T-helper 9 cell (primary cell): ENCODE measurements at places on chromosomes 11 and 22.

GRCh38 chr22:30045901-30046715, 34.2 kb upstream of the HORMAD2 start:
- no peak for DNase-seq

- no peak for DNase-seq
Measured at GRCh38 chr22:47622541-47622940, 860.1 kb downstream of the TBC1D22A start.

DNA sequence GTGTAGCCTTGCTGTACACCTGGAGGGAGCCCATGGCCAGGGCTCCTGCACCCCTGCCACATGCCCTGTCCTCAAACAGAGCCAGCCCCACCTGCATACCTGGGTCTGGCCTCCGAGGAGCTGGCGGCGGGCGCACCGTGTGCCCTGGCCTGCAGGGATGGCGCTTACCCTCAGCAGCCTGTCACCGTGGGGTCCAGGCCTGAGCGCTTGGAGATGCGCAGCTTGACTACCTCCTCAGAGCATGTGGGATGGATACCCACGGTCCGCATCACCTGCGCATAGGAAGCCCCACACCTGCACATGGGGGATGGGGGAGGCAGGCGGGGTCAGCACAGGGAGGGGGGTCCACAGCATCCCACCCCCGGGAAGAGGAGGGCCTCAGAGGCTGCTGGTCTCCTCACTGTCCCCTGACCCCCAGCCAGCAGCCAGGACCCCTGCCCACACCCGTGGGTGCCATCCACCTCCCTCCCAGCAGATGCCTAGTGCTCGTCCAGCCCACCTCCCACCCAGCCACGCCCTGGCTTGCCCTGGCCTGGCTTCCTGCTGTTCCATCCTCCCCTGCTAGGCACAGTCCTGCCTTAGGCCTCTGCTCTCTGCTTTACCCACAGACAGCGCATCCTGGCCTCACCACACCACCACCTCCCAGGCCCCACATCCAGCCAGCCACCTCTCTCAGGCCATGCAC, 22.4 kb upstream of the GNB1L start:
- no peak for DNase-seq

DNA sequence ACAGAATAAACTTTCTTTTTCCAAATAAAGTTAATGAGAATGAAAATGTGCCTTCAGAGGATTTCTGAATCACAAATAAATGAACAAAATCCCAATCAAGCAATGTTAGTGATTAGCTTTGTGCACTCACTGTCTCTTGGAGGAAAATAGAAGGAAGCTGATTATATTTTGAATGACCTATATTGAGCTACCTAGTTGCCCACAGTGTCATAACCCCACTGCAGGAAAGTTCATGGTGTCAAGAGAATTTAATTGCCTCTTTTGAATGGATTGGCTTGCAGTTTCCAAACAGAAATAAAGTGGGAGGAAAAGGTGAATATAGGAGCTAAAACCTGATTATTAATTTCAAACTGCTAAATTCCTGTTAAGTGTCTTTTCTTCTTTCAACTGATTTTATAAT, 515.9 kb downstream of the JRKL start:
- DNase-seq, result no peak

DNA sequence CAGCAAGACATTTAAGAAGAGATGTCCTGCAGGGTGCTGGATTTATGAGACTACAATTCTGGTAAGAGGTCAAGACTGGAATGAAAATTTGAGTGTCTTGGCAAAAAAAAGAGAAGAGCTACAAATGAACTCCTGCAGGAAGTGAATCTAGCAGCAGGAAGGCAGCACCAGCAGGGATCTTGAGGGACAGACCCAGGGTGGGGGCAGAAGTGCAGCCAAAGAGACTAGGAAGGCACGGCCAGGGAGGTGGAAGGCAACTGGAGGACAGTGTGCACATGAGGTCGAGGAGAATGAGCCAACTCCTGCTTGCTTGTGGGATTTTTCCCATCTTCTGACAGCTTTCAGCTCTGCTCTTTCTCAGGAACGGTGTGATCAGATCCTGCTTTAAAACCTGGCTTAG, 263.2 kb downstream of the BUD13 start:
- no peak for DNase-seq

DNA sequence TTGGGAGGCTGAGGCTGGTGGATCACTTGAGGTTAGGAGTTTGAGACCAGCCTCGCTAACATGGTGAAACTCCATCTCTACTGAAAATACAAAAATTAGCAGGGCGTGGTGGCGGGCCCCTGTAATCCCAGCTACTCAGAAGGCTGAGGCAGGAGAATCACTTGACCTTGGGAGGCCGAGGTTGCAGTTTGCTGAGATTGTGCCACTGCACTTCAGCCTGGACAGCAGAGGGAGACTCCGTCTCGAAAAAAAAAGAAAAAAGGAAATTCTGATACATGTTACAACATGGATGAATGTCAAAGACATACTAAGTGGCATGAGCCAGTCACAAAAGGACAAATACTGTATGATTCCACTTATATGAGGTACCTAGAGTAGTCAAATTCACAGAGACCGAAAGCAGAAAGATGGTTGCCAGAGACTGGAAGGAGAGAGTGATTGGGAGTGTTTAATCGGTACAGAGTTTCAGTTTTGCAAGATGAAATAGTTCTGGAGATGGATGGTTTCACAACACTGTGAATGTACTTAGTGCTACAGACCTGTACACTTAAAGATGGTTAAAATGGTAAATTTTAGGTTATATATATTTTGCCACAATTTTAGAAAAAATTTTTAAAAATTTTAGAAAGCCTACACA, 92.3 kb downstream of the BLID start:
- DNase-seq, result no peak

GRCh38 chr22:32331918-32332725, 25.5 kb upstream of the RFPL3 start:
- DNase-seq, result no peak

DNA sequence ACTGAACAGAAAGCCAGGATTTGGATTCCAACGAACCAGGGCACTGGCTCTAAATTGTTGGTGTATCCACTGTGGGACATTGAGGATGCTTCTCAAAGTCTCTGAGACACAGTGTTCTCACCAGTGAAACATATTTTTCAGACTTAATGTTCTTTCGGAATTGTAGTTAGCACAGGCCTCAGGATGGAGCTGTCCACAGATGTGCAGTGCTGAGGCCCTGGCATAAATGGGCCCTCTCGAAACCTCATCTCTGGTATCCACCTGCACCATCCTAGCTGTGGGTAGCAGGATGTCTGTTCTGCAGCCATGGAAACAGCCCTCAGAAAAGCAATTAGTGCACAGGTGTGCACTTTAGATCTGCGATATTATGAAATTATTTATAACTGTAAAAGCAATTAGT, 656.8 kb downstream of the TBC1D22A start:
- no peak for DNase-seq

DNA sequence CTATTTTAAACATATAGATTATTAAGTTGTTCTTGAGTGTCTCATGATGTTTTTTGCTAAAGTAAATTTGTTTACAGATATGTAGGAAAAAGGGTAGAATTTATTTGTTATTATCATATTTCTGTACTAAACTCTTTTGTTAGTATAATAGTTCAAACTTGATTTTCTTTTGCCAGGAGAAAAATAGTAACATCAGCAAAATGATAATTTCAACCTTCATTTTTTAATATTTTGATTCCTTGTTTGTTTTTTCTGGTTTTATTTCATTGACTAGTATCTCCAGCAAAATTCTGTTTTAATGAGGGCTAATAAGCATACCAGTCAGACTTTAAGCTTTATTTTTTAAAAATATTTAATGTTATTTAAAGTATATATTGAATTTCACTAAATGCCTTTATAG, 4.0 kb downstream of the OR1S1 start:
- DNase-seq, result no peak

DNA sequence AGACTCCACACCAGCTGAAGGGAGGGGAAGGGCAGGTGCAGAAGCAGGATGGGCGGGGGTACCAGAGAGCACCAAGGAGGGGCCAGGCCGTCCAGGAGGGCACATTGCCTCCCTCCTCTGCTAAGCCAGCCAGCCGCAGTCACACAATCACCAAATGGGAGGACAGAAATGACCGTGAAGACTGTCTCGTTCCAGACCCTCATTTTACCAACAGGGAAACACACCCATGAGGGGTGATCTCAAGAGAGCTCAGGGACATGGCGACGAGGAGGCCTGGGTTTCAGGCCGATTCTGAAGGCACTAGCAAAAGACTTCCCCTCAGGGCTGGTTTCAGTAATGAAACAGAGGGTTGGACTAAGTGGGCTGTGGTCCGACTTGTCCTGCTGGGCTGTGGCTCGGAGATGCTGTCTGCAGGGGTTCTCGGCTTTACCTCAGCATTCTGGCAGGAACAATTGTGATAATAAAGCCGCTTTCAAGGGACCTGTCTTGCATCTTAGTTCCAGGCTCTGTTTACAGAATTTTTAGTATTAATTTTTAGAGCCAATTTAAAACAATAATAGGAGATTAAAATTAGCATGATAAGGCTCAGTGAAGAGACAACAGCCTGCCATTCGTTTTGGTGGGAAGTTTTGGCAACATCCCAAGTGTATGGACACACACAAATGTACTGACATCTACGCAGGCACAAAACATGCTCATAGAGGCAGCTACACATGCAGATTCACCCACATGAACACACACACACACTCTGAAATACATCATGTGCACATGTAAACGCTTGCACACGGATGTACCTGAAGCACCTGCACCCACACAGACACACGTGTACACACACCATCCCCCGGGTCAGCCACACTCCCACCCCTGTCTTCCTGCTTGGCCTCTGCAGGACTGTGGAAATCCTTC, 2.0 kb upstream of the B3GAT1 start:
- no peak for DNase-seq

GRCh38 chr11:21364866-21365624, 695.7 kb downstream of the NELL1 start:
- no peak for DNase-seq

DNA sequence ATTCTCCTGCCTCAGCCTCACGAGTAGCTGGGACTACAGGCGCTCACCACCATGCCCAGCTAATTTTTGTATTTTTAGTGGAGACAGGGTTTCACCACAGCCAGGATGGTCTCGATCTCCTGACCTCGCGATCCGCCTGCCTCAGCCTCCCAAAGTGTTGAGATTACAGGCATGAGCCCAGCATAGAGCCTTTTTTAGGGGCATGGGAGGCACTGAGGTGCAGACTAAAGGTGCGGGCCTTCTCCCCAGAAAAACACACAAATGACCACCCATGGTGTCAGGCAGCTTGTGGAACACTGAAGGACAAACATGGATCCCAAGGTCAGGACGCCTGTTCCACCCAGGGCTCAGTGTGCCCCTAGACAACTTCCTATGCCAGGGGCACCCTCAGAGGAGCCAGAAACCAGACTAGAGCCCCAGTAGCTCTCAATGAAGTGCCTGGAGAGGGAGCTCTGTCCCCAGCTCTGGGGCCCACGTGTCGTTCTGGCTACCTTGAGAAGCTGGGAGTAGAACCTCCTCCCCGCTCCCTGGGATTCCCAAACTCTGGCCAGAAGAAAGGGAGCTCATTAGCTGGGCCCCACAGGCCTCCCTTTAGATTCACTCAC, 21.2 kb upstream of the CD5 start:
- DNase-seq, result no peak

- DNase-seq, result no peak
Measured at GRCh38 chr11:128802358-128802981, 64.6 kb downstream of the KCNJ1 start.

DNA sequence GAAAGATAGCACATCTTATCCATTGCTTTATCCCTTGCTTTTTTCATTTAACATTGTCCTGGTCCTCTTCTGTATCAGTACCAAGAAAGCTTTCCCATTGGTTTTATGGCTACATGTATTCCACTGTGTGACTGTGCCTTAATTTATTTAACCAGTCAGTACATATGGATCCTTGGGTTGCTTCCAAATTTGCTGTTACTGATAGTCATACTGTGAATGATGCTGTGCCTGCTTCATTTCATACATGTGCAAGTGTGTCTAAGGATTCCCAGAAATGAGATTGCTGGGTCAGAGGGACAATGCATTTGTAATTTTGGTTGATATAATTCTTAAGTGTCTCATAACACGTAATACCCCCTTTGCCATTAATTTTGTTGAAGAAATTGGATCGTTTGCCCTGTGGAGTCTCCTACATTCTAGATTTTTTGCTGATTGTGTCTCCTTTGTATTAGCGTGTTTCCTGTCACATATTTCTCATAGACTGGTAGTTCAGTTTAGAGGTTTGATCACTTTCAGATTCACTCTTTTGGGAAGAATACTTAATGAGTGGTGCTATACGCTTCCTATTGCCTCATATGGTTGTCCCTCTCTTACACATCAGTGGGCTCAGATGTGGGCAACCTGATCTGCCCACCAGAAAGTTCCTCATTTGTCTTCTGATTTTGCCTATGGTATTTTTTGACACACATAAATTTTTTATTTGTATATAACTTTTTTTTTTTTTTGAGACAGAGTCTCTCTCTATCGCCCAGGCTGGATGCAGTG, 35.3 kb downstream of the MYBPC3 start:
- no peak for DNase-seq

- DNase-seq, result no peak
Measured at GRCh38 chr11:71438650-71439049, 9.5 kb downstream of the DHCR7 start.

GRCh38 chr11:131185915-131186314, 184.5 kb upstream of the NTM start:
- no peak for DNase-seq

- no peak for DNase-seq
Measured at GRCh38 chr22:28450109-28450508, 229.5 kb downstream of the TTC28 start.

- DNase-seq, result no peak
Measured at GRCh38 chr11:10066441-10066840, 227.6 kb downstream of the SBF2 start.

DNA sequence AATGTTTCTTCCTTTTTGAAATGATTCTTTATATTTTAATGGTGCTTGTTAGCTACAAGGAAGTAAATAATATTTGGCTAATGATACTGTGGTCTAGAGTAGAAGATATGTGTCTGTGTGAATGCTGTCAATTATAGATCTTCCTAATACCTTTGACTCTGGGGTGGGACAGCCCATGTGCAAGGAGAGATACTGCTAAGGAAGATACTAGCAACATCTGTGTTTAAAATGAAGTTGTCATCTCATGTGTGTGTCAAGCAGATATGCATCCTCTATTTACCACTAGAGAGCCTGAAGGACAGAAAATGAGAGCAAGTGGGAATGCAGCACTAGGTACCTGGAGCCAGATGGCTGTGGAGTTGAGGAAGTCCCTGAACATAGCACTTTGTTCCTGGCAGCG, 34.1 kb downstream of the PPME1 start:
- no peak for DNase-seq

- DNase-seq, result no peak
Measured at GRCh38 chr11:20479513-20479912, 92.0 kb downstream of the PRMT3 start.

GRCh38 chr22:27127911-27128310, 470.5 kb downstream of the MIAT start:
- no peak for DNase-seq

GRCh38 chr11:82936261-82936660, 34.7 kb downstream of the DDIAS start:
- DNase-seq, result no peak

- DNase-seq, result no peak
Measured at GRCh38 chr11:105699203-105699602, 89.3 kb downstream of the GRIA4 start.
